ENCODE measurements at places on chromosomes 13 and 19.

DNA sequence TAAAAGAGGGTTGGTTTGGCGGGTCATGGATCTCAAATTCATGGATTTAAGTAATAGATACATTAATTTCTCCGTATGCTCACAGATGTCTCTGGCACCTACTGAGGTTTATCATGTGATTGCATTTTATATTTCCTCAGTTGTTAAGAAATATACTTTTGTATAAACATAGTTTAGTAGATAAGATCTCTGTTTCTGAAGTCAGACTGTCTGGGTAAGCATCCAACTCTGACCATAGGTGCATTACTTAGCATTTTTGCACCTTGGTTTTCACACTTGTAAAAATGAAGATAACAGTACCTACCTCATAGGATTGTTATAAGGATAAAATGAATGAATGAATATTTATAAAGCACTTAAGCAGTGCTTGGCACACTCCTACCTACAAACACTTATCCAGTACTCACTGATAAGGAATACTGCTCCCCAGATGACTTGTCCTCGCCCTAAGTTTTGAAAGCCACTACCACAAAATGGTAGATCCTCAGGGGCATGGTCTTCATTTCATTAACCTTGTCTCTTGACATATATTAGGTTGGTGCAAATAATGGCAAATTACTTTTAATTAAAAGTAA is 26.5 kb downstream of the COMMD6 start:
- DNase-seq = no peak

DNA sequence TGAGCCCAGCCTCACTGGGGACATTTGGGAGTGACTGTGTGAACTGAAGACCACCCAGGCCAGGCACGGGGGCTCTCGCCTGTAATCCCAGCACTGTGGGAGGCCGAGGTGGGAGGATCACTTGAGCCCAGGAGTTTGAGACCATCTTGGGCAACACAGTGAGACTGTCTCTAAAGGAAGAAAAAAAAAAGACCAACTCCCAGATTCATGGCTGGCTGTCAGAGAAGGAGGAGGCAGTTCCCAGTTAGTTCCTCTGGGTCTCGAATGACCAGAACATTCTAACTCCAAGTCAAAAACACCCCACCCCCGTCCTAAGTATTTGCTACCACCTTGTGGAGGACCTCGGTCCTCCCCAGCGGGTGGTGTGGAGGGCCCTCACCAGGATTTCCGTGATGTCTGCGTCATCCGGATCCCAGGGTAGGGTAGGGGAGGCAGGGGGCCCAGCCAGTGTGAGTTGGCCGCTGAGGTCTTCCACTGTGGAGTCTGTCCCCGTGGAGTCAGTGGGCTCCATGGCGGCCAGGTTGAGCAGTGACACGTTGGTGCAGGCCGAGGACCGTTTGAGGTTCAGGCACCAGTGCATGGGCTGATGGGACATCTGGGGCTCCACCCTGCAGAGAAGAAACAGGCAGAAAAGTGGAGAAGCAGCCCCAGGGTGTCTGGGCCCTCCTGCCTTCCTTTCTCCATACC is 1.3 kb downstream of the TSKS start:
- no peak for DNase-seq

GRCh38 chr13:69660155-69660554 is 447.5 kb upstream of the ATXN8OS start:
- no peak for DNase-seq

GRCh38 chr19:21856773-21857514 is 21.0 kb upstream of the ZNF43 start:
- no peak for DNase-seq
